ENCODE measurements at places on chromosomes 11 and 22.

DNA sequence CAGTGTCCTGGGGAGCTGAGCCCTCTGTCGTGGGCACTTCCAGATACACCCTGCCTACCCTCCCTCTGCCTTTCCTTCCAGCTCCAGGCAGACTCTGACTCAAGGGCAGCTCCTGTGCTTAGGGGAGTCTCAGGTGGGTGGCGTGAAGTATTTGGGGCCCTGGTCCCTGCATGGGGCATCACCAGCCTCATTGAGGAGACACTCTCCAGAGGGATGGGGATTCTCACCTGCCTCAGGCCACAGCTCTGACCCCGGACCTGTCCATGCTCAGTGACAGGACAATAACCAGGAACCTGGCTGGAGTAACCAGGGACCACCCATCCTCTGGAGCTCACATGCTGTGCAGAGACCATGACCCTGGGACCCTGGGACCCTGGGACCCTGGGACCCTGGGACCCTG lies 41.2 kb downstream of the GGTLC2 start:
- DNase-seq: no peak

GRCh38 chr22:35541254-35541748 lies 670 bp downstream of the RASD2 start:
- no peak for DNase-seq

GRCh38 chr11:44943696-44944095 lies 7.0 kb downstream of the TP53I11 start:
- no peak for DNase-seq

- DNase-seq: peak; percentile 22
Observed at GRCh38 chr11:104164028-104164520, at the start of gene PDGFD. Gene PDGFD, minus strand, starts transcription at chr11:104164147.

DNA sequence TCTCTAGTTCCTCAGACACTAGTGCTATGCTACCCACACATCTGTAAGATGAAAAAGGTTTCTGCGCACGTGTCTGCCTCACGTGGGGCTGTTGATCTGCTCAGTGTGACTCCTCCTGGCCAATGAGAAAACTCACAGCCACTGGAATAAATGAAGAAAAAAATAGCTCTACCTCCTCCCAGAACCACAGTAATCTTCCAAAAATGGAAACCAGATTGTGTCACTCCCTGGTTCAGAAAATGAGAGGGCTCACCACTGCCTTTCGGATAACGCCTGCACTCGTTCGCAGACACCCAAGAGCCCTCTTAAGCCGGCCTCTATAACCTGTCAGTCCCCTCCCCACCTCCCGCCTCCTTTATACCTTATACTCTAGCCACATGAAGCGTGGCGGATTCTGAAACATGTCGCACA lies 5.1 kb downstream of the APBB1 start:
- no peak for DNase-seq

DNA sequence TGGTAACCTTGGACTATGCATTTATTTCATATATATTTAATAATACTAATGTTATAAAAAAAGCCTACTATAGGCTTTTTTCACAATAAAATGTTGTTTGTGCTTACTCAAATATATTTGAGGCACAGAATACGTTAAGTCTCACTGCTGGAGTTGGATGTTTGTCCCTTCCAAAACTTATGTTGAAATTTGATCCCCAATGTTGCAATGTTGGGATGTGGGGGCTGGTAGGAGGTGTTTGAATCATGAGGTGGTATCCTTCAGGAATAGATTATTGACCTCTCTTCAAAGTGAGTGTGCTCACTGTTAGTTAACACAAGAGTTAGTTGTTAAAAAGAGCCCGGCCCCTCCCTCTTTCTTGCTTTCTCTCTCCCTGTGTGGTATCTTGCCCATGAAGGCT lies 1295.9 kb downstream of the JRKL start:
- no peak for DNase-seq

DNA sequence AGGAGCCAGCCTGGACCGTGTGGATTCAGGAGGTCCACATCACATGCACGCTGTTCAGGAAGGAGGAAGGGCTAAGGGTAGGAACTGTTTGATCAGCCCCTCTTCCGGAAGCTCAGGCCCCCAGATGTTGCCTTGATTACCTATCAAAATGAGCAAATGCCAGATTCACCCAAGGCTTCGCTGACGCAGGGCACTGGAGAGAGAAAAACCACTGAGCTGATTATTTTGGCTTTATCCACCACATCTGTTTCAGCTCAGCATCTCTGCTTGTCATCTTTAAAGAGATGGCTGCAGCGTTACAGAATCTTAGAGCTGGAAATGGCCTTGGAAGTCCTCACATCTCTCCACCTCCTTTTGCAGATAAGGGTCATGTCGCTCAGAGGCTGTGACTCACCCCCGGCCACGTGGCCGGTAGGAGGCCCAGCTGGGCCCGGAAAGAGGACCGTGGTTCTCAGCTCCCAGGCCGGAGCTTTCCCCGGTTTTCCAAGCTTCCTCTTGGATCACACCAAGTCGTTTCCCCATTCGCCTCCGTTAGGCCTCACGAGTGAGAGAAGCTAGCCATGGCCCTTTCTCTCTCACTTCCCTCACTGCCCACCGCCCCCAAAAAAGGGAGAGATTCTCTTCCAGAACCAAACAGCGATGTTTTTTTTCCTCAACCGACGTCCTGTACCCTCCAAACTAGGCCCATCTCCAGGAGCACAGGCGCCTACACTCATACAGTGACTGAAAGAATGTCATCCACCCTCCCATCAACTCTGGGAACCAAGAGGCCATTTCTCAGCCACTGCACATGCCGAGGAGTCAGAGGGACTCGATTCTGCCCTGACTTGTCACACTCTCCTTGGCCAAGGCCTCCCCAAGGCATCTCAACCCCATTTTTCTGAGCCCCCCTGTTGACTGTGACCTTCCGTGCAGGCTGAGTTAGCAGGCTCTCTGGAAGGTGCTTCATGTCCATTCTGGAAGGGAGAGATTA lies 37.6 kb downstream of the LIF start:
- DNase-seq: no peak

GRCh38 chr11:77784572-77784971 lies 36.0 kb downstream of the RSF1 start:
- no peak for DNase-seq

GRCh38 chr11:91147885-91148284 lies 925.0 kb upstream of the CHORDC1 start:
- DNase-seq: no peak

DNA sequence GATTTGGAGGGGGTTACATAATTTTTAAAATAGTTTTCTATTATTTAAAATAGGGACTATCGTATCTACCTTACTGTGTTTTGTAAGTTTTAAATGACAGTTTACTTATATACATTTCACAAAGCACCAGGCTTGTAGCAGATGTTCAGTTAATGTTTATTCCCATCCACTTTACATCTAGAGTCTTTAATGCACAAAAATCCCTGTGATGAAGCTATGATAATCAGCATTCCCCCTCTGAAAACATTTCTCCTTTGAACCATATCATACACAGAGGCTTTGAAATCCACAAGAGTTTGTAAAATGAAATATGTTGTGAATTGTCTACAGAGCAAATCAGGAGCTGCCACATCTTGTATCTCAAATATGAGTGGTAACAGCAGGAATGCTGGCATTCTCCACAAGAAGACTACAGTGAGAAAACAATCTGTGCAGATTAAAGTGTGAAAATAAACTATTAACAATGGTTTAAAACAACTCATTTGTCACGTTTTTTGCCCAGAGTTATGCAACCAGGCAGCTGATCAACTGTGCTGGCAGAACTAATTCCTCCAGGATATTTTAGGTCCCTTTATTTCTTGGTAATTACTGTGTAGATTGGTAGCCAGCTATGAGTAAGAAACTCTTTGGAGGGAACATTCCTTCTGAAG lies 699.1 kb upstream of the ARHGAP42 start:
- DNase-seq: no peak

- DNase-seq: no peak
Observed at GRCh38 chr11:27084518-27084917, 43.9 kb downstream of the BBOX1 start.

DNA sequence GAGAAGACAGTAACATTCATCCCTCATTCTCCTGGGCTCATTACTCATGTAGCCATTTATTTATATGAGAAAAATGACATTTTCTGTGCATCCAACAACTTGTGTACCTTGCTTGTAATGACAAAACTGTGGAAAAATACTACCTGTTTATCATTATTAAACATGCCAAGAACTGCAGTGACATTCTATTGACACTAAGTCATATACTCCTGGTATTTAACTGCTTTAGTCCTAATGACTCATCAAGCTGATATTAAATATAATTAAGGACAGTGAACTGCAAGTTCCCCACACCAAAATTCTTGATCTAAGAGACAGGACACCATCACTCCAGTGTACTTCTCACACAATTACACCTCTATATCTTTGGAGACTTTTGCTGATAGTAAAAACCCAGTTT lies 1328.7 kb upstream of the RAG2 start:
- DNase-seq: no peak

GRCh38 chr11:66857234-66857926 lies 516 bp downstream of the LRFN4 start:
- DNase-seq: no peak

- DNase-seq: no peak
Observed at GRCh38 chr22:22881116-22882000, 6.3 kb upstream of the IGLL5 start.

DNA sequence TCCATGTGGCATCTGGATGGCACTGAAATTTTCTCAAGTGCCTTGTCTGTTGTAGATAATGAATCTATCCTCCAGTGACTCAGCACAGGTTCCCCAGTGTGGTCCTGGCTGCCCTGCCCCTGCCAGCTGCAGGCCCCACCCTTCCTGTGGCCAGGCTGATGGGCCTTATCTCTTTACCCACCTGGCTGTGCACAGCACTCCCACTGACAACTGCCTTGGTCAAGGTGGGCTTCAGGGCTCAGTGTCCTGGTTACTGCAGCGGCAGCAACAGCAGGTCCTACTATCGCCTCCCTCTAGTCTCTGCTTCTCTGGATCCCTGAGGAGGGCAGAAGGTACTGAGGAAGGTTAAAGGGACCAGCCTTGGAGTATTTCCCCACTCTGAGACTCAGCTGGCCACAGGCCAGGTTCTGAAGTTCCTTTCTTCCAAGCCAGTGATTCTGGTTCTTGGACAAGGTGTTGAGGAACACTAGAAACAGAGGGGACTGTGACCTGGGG lies 3.1 kb downstream of the HMBS start:
- DNase-seq: no peak

- DNase-seq: no peak
Observed at GRCh38 chr22:45834241-45834640, 142.7 kb downstream of the WNT7B start.

- no peak for DNase-seq
Observed at GRCh38 chr11:30730011-30730410, 143.9 kb upstream of the MPPED2 start.

DNA sequence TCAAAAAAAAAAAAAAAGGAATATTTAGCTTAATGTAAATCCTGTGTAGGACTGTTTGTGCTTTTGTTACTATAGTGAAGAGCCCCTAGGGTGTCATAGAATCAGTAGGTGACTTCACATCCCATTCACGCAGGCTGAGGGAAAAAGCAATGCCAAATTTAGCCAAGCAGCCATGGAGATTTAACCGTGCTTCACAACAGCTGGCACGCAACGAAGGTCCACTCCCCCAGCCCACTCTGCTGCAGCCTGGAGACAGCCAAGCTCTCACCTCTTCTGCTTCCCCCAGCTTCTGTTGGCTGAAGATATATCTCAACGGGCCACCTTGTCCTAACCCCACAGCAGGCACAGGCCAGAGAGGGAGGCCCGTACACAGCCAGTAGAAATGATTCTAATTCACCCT lies 78.8 kb upstream of the BID start:
- DNase-seq: no peak

GRCh38 chr22:43342347-43343261 lies 568 bp downstream of the SCUBE1 start:
- DNase-seq: no peak

DNA sequence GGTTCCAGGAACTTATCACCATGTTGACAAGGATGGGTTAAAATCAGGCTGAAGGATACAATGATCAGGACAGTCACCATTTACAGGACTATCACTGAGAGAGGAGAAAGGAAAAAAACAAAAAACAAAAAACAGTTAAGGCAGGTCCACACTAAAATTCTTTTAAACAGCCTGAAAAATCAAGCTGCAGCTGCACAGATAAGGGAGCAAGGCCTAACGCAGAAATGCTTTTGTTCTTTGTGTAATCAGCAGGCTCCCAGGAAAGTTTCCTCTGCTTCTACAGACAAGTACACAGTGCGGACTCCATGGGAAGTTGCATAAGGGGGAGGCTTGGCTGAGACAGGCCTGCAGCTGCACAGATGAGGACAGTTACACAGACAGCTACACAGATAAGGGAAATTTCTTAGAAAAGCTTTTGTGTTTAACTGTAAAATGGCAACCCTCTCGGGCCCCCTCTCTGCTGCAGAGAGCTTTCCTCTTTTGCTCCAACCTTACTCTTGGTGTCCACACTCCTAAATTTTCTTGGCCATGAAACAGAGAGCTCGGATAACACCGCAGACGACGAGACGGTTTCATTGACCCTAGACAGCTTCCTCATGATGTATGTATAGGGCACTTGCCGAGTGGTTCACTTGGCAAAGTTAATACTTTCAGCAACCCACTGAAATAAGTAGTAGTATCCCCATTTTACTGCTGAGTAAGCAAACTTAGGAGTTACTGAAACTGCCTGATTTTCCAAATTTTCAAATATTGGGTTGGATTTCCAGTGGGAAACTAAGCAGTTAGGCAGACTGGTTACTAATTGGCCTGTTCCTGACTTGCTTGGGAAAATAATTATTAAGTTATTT lies 45.5 kb downstream of the PIWIL3 start:
- DNase-seq: no peak

DNA sequence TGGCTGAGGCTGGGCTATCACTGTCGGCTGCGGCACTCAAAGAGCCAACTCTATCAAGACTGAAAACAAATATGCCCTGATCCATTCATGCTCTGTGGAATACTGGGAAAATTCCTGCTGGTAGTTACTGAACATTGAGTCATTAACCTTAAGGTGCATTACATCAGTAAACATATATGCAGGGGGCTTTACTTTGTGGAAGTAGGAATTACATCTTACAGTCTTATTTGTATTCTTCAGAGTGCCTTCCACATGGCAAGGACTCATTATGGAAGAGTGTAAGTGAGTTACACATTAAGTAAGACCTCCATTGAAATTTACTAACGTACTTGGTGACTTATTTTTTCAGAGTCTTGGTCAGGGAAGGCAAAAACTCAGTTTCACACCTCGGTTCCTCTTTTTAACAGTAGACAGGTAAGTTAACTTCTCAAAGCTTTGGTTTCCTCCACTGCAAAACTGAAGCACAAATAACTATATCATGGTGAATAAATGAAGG lies 4.5 kb downstream of the OR5B21 start:
- DNase-seq: no peak

Data from stimulated activated CD8-positive, alpha-beta memory T cell treated with anti-CD3 and anti-CD28 coated beads, Interleukin-4, amount 100 ng/mL, for 4 hours (primary cell).